ENCODE measurements at places on chromosomes 7 and 10.

GRCh38 chr7:11374629-11375028, 401.0 kb downstream of the PHF14 start:
- no peak for DNase-seq

GRCh38 chr7:33940503-33940902, 35.2 kb downstream of the BMPER start:
- no peak for DNase-seq

GRCh38 chr7:2000746-2001321, 231.9 kb downstream of the MAD1L1 start:
- DNase-seq = no peak

DNA sequence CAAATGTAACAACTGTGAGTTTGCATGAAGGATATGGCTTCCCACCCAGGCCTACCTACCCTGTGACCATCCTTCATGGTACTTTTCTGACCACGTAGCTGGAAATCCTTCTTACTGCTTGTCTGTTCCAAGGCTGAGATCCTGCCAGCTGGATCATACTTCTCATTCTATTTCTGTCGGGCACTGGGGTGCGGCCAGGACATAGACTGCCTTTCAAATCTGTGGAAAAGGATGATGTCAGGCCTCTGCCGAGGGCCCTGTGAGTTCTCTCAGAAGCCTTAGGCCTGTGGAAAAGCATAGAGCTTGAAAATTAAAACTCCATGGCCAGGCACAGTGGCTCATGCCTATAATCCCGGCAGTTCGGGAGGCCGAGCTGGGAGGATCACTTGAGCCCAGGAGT, 10.0 kb downstream of the VWC2 start:
- DNase-seq = no peak

GRCh38 chr10:63885156-63885555, 364.0 kb downstream of the REEP3 start:
- DNase-seq = no peak

- DNase-seq = peak; percentile 53
Measured at GRCh38 chr10:14543046-14543903, 212.6 kb upstream of the FRMD4A start.

DNA sequence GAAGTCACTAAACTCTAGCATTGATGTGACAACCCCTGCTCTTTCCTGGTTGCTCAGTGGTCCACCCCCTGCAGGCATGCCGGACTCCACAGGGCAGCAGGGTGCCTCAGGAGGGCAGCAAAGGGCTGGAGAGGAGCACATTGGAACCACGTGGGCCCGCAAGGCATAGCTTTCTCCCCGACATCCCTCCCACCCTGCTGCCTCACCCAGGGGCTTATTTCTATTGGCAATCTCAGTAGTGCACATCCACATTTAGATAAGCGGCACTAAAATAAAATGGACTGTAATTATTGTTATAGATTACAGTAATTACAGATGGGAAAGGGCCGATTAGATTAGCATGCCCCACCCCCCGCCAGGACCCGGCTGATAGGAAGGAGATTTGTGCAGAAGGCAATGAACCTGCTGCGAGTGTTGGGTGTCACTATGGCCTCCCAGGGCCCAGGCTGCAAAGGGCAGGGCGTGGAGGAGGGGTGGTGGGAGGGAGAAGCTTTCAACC, 580.1 kb downstream of the GRID1 start:
- no peak for DNase-seq

- no peak for DNase-seq
Measured at GRCh38 chr7:92598310-92598981, 8.3 kb upstream of the FAM133B start.

GRCh38 chr10:42986633-42987032, 90.2 kb upstream of the RET start:
- DNase-seq = no peak

DNA sequence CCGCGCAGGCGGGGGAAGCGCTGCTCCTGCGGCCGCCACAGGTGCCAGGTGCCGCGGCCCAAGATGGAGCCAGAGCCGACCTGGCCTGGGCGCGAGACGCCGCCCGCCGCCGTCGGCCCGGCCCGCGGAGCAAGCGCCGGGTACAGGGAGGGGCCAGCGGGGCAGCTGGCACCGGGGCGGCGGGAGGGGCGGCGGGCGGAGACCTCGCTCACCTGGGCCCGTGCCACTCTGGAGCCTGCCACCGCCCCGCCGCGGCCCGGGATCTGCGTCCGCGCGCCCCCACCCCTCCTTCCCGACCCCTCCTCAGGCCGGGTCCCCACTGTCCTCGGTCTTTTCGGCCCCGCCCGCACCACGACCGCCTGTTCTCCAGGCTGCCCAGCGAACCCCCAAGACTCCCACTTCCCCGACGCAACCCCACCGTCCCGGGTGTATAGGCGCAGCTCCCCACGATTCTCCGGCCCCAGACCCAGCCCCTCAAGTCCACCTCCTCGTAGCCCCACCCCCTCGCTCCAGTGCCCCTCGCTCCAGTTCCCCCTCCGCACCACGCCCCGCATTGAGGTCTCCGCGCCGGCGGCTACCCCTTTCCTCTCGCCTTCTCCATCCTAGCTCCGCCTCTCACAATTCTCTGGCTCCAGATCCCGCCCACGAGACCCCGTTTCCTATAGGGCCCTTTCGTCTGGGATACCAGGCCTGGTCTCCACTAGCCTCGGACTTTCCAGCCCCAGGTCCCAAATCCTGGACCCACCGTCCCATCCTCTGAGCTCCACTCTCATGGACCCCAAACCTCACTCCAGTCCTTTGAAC, at the start of gene GPRIN2:
TSS of gene GPRIN2 (minus strand) at position 144 of the 804 bp plus-strand sequence. CDS start 5,922 bp downstream, outside the sequence.
- no peak for DNase-seq

GRCh38 chr10:110967009-110967630, 47.7 kb downstream of the SHOC2 start:
- DNase-seq = no peak

DNA sequence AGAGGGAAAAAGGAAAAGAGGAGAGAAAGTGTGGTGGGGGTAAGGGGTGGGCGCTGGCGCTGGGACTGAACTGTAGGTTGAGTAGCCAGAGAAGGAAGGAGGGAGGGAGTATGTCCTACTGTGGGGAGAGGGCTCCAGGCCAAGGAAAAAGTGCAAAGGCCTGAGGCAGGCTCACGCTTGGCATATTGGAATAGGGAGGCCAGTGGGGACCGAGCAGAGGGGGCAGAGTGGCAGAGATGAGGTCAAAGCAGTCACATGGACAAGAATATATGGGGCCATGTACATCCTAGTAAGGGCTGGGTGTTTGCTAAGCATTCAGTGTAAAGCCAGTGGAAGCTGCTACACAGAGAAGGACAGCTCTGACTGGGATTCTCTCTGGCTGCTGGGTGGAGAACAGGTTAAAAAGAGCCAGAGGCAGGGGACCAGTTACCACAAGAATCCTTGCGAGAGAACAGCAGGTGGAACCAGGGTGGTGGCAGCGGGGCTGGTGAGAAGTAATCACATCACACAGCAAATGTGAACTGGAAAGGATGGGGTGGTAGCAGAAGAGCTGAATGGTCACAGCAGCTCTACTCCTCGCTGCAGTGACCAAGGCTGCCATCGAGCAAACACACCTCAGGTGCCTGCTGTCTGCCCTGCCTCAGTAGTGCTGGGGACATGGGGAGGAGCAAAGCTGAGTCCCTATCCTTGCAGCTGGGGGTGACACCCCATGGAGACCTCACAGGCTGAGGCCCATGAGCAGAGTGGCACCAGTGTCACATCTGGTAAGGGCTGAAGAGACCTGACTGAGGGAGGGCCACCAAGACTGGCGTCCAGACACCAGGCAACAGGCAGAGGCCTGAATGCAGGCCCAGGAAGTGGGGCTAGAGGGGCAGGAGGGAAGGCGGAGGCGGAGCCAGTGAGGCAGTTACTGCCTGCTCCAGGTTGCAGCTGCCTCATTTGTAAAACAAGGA, 39.5 kb downstream of the FAM53B start:
- no peak for DNase-seq

- peak; percentile 41 for DNase-seq
Measured at GRCh38 chr10:102644646-102645387, 538 bp downstream of the TRIM8 start.

DNA sequence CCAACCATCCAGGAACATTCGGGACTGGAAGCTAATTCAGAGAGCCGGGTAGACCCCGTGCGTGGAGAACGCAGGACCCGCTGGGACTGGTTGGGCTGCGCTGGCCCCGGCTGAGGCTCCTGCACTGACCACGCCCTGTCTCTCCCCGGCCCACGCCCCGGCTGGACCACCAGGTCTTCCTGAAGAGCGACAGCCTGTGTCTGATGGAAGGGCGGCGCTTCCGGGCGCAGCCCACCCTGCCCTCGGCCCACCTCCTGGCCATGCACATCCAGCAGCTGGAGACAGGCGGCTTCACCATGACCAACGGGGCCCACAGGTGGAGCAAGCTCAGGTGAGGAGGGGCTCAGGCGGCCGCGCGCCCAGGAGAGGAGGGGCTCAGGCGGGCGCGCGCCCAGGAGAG, 10.2 kb upstream of the UTF1 start:
- no peak for DNase-seq

- DNase-seq = no peak
Measured at GRCh38 chr10:114328874-114329273, 75.4 kb downstream of the AFAP1L2 start.

GRCh38 chr10:34022195-34022594, 687.7 kb upstream of the NRP1 start:
- no peak for DNase-seq

- DNase-seq = no peak
Measured at GRCh38 chr7:109473172-109473571, 903.5 kb downstream of the DNAJB9 start.

DNA sequence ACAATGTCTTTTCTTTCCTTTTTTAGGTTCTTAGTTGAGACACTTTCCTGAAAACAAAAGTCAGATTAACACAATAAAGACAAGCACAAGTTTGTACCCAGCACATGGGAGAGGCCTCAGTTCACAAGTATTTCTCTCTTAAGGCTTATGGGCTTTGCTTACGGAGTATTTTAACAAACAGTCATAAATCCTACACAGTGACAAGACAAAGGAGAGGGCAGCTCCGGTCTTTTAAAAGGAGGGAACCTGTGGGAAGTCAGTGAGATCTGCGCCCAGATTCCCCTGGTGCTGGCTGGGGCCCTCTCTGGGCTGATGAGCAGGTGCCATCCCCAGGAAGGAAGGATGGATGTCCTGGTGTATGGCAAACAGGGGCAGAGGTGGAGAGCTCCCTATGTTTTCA, 398.6 kb downstream of the ACTR3B start:
- DNase-seq = no peak

DNA sequence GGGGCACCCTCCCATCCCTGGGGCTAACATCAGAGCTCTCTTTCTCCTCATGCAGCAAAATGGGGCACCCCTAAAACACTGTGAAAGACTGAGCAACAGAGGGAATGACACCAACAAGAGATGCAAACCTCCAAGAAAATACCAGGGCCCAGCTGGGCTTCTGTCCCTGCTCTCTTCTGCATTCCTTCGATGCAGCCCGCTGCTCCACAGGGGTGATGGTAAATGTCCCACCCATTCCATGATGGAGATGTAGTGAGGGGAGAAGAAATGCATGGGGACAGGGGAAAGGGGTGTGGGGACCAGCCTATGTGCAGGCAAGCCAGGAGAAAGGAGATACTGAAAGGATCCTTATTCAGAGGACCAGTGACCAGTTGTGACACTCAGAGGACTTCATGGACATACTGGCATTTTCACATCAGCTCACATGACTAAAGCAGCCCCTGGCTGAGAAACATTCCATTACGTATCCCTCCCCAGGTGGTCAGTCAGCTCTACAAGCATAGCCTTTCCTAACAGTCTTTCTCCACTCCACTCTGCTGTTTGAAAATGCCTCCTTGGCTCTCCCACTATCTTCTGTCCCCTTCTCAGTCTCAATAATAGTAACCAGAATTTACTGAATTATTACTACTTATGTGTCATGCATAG, 13.3 kb downstream of the SORBS1 start:
- DNase-seq = no peak

GRCh38 chr7:28364082-28364481, 48.2 kb upstream of the CREB5 start:
- no peak for DNase-seq

DNA sequence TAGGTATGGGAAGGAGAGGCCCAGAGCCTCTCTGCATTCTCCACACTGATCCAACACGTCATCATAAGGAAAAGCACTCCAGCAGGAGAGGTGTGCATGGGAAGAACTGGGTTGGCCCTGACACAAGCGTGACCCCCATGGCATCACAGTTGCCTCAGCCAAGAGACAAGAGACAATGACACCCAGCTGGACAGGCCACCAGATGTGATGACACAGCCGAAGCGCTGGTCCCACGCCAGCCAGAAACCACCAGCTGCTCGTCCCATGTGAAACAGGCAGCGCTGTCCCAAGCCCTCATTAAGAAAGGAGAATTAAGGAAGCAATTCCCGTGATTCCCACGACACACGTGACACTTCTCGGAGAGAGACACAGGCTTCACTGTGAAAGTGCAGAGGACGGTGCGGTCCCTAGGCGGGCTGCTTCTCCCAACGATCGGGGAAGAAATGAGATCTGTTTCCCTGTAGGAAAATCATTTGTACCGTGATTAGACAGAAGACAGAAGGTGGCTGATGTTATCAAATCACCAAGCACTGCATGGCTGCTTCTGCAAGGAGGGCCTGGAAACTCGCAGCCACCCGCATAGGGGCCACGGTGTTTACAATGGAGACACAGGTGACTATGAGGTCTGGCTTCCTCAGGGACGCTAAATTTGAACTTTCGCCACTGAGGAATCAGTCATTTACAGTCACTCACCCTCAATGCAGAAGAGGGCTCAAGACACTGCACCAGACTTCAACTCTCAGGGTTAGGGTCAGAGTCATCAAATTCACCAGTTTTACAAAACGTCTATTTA, 74.5 kb downstream of the DIP2C start:
- no peak for DNase-seq

DNA sequence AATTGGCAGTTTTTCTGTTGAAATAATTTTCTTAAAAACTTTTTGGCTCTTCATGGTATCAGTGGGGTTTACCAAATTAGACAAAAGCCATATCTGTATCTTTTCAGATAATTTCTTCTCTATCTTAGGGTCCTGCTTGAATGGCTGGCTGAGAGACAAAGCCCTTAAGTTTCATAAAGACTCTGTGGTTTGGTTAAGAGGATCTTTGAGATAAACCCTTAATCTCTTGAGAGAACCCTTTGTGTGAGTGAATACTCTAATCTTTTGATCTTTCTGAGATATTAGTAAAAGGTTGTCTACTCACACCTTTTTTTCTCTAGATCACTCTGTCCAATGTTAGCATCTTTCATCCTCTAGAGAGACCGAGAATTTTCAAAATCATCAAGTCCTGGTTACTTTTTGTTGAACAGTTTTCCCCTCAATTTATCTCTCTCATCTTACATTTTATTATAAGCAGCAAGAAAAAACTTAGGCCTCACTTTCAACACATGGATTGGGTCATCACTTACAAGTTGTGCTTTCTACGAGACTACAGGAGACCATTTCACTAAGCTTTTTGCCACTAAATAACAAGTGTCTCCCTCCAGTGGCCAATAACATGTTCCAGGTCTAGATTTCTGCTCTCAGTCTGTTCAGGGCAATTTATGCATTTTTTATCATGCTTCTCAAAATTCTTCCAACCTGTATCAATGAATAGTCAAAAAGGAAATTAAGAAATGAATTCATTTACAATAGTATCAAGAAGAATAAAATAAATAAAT, 28.4 kb downstream of the DNAJC9 start:
- no peak for DNase-seq

DNA sequence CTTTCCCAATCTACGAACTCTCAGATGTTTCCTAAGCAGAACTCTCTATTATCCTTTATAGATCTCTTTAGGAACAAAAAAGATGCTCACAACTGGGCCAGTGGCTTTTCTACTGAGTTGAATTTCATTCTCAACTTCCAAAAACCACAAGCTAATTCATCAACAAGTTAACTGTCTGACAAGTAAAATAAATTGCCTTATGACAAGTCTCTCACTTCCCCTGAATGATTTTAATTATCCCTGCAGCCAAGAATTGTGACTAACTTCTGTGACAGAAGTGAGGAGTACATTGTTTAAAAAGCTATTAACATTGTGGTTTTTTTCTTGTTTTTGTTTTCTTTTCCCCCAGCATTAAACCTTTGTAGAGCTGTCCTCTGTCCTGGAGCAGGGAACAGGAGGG, 343.1 kb downstream of the HPSE2 start:
- no peak for DNase-seq

Measured in GDM1 (cell line).